IMR-90 (cell line): ENCODE measurements at places on chromosomes 1 and 21. TPM values are rescaled to one million over a fixed set of nuclear protein-coding genes. Genes with fewer than 3 reads are reported as not detected.

Gene S100A1
- polyA plus RNA-seq: 0.29 and 0.59 TPM in 2 replicates

Gene CELA3A
- not detected in 2 replicates for polyA plus RNA-seq

Gene CNN3
- polyA plus RNA-seq: 214 and 249 TPM in 2 replicates

Gene GPR153
- 5.2 and 6.5 TPM in 2 replicates for polyA plus RNA-seq

Gene BARHL2
- polyA plus RNA-seq: not detected in 2 replicates

Gene TESK2
- polyA plus RNA-seq: 1.1 and 1.3 TPM in 2 replicates

Gene RBM11
- 0.10 and 0.46 TPM in 2 replicates for polyA plus RNA-seq

Gene RAD54L
- polyA plus RNA-seq: 10.6 and 10.7 TPM in 2 replicates

Gene S100B
- 0.26 and 0.43 TPM in 2 replicates for polyA plus RNA-seq
